ENCODE measurements at places on chromosomes 4 and X. TPM values are rescaled to one million over a fixed set of nuclear protein-coding genes. Genes with fewer than 3 reads are reported as not detected.

DNA sequence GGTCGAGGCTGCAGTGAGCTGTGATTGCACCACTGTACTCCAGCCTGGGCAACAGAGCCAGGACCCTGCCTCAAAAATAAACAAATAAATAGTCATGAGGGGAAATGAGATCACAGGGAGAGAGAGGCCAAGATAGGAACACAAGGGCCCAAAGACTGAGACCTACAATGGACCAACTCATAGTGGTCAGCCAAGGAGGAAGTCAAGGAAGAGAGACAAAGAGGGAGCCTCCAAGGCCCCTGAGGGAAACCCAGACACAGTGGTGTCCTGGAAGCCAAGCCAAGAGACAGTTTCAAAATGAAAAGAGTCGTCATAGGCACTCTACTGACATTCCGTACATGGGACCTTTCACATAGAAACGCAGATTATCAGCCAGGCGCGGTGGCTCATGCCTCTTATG is 153.3 kb downstream of the BCOR start:
- no peak for DNase-seq

GRCh38 chr4:114163051-114163450 is 183.6 kb upstream of the ARSJ start:
- DNase-seq, result no peak

- no peak for DNase-seq
Measured at GRCh38 chr4:127809173-127809800, 27.2 kb downstream of the HSPA4L start.

DNA sequence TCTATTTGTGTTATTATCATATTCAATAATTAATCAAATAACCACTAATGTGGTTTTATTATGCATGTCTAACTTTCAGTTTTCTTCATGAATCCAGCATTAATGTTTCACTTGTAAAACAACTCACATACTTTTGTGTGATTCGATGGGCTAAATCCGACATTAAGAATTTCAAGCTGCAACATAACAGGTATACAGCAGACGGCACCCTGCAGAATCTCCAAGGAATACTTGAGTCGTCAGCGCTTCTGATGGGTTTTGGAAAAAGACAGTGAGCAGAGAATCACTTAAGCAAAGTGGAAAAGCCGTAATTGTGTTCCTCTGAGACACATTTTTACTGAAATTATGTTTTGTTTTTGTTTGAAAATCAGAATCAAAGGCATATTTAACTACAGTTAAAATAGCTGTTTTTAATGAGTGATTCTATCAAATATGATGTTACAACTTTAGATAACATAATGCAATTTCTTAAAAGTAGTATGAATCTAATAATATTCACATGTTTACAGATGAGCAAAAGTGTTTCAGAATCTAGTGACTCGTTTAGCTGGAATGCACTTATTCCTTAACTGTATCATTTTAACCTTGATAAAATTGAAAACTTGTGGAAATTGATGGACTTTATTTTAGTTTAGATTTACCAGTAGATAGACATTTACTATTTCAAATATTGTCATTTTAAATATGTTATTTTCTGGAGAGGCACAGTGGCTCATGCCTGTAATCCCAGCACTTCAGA is 514.8 kb downstream of the CCSER1 start:
- no peak for DNase-seq

- no peak for DNase-seq
Measured at GRCh38 chr4:94939791-94940519, 182.2 kb downstream of the BMPR1B start.

DNA sequence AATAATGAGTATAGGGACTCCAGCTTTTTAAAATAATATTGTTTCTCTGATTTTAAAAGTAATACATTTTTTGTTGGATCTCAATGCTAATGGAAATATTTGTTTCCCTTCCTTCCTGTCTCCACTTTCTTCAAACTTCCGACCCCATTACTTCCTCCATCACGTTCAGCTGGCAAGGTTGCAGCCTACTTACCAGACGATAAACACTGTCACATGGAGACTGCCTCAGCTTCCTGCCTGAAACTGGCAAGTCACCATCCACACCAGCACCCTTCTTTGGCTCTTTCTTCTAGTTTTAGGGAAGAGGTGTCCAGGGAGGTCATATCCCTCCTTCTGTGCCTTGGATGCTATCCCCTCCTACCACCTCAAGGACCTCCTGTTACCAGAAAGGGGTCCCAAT is 3.4 kb upstream of the INTU start:
- DNase-seq, result no peak

DNA sequence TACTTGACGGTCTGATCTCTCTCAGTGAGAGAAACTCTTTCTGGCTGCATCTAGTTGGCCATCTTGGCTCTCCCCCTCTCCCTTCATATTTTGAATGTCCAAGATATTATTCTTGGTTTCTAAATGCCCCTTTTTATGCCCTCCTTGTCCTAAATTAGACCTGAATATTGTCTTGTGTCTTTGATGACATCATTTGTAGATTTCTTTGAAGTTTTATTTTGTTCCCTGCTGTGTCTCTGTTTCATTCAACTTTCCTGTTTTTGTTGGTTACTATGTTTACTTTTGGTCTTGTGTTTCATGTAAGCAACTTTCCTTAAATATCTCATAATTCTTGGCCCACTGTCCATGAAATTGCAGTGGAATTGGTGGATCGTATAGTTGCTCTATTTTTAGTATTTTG is 46.1 kb upstream of the PASD1 start:
- no peak for DNase-seq

DNA sequence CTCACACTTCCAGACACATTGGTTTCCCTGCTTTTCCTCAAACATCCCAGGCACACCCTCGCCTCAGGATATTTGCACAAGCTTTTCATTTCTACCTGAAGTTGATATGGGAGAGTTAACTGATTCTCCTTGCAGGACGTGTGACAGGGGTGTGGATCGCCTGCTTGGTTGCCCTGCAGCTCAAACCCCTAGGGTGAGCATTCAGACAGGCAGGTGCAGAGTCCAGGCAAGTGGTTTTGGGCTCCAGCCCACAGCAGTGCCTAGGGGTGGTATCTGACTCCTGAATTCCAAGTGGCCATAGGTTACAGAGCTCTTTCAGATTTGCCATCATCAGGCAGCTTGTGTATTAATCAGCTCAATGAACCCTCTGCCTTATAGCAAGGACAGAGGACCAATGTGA is 1104.2 kb upstream of the IGFBP7 start:
- no peak for DNase-seq

DNA sequence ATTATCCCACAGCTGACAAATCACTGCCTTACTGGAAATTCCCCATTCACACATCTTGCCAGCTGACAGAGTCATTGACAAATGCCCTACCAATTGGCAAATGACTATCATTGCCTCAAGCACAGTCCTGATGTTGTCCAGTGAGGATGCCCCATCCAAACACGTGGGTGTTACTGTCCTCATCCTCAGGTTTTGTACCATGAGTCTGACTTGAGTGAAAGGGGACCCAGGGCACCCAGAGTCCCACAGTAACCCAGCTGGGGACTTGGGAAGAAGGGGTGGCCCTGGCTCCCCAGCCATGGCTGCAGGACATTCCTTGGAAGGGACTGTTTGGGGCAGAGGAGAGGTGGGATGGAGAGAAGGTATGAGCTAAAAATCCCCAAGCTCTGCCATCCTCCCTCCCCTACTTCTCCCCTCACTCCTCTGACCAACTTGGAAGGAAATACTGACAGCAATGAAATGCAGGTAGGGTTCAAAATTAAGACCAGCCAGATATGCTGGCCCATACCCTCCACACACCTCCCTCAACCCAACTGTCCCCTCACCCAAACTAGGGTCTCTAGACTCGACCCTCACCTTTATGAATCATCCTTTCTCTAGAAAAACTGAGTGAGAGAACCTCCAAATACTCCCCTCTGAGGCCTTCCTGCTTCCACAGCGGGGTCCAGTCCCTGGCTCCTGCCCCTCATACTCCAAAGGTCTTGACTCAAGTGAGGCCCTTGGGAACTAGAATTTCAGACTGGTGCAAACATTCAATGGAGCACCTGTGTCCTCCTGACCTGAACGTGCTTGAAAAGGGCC is 5.1 kb downstream of the TIMP1 start:
- no peak for DNase-seq

DNA sequence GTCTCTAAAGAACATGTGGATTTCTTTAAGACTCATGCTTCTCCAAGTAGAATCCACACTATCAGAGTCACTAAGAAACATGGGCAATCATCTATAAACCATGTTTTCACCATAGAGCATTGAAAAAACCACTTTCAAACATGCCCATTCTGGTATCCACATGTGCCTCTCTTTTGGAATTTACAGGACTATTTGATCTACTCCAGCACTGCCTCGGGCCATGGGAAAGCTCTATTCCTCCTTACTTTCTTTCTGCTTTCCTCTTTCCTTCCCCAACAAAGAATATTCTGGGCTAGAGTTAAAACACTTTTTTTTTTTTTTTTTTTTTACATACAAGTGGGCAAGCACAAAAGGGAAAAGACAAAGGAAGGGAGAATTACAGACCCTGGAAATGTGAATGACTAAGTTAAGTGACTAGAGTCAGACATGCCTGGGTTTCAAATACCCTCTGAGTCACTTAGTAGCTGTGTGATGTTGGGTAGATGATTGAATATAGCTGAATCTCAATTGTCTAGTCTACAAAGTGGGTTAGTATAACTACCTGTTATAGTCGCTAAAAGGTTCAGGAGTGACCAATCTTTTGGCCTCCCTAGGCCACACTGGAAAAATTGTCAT is 847.7 kb upstream of the INTU start:
- DNase-seq, result no peak

- DNase-seq, result no peak
Measured at GRCh38 chrX:26442340-26442739, 226.4 kb downstream of the MAGEB5 start.

DNA sequence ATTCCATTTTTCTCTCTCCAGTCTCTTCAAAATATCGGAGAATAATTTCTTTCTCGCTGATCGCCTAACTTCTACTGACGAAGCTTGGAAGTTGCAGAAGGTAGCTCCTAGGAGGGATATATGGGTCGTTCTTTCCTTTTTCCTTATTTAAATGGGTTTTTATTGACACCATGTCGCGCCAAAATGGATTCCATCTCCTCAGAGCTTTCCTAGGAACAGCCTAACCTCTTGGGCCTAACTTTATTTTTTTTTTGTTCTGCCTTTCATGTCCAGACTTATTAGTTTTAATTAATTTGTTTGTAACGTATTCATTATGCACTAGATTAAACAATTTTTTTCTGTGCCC is 359.4 kb upstream of the ZCCHC13 start:
- no peak for DNase-seq

- DNase-seq, result peak; percentile 10
Measured at GRCh38 chr4:185421366-185422124, 4.2 kb downstream of the UFSP2 start.

GRCh38 chr4:96736352-96736889 is 896.5 kb downstream of the PDHA2 start:
- no peak for DNase-seq

DNA sequence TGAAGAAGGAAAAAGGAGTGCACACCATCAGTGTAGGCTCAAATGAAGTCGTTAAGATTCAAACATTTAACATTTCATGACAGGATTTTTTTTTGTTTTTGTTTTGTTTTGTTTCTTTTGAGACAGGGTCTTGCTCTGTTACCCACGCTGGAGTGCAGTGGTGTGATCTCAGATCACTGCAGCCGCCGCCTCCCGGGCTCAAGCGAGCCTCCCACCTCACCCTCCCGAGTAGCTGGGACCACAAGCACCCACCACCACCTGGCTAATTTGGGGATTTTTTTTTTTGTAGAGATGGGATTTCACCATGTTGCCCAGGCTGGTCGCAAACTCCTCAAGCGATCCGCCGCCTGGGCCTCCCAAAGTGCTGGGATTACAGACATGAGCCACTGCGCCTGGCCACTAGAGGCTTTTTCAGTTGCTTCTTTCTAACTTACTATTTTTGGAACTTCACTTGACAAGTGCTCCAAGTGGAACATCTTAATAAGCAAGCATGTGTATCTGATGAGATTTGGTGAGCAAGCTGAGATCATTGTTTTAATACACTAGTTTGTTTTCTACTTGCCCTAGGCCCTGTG is 78.9 kb upstream of the CNKSR2 start:
- DNase-seq, result no peak

- DNase-seq, result no peak
Measured at GRCh38 chr4:155982736-155983385, 29.2 kb upstream of the CTSO start.

- DNase-seq, result no peak
Measured at GRCh38 chrX:96771486-96771885, 86.8 kb downstream of the DIAPH2 start.

DNA sequence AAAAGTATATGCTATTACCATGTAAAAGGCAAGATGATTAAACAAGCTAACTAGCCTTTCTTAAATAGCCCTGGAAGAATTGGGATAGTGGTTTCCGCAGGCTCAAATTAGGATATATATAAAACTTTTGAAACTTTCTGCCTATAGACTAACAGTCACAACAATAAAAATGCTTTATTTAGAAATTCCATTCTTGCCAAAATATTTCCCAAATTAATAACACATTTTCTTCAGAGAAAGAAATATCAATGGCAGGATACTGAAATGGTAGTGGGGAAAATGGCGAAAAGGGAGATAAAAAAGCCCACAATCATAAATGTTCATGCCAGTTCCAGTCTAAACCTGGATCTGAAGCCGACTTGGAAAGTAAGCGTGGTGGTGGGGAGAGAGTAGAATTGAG is 56.0 kb downstream of the MAD2L1 start:
- no peak for DNase-seq

GRCh38 chrX:39773923-39774773 is 323.6 kb downstream of the BCOR start:
- no peak for DNase-seq

DNA sequence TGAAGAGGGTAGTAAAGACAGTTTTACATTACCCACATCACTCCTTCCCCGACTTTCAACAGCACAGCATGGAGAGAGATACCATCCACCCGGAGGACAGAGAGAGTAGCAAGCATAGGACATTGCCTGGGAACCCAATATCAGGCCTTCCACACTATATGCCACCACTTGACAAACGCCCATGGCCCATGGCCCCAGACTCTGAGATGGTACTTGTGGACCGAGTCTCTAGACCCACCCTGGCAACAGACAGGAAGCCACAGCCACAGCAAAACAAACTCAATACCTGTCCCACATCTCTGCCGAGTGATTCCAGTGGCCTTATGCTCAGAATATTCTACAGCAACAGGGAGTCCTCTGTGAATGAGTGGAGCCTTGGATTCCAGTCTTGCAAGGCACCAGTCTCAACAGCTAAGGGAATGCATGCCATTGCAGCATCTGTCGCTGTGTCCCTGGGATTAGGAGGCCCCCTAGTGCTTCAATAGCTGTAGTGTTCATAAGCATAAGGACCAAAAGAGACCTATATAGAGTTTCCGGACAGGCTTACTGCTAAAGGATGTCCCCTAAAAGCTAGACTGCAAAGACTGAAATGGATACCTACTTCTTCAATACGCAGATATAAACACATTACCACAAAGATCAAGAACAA is 14.7 kb upstream of the CT55 start:
- peak; percentile 2 for DNase-seq

The MAP3K15 gene
- 0.07 TPM for polyA plus RNA-seq

The USP51 gene
- 0.49 TPM for polyA plus RNA-seq

The KLHL4 gene
- not detected for polyA plus RNA-seq

The ALB gene
- not detected for polyA plus RNA-seq

The SLC30A9 gene
- 37.9 TPM for polyA plus RNA-seq

The DIPK2B gene
- polyA plus RNA-seq, result not detected

The OTC gene
- not detected for polyA plus RNA-seq

The EVC gene
- polyA plus RNA-seq, result 12.8 TPM

The FGB gene
- polyA plus RNA-seq, result not detected

The MAGEA2B gene
- not detected for polyA plus RNA-seq

The CFAP99 gene
- not detected for polyA plus RNA-seq

The COL25A1 gene
- polyA plus RNA-seq, result 0.09 TPM

The RHOXF2B gene
- polyA plus RNA-seq, result not detected

The PAGE2 gene
- not detected for polyA plus RNA-seq

The ABCG2 gene
- polyA plus RNA-seq, result 0.65 TPM

The TBC1D8B gene
- polyA plus RNA-seq, result 9.1 TPM

The IL2RG gene
- polyA plus RNA-seq, result not detected

The TMEM150C gene
- polyA plus RNA-seq, result 0.96 TPM
